CD8-positive, alpha-beta T cell (primary cell): ENCODE measurements at places on chromosomes 2 and 18.

DNA sequence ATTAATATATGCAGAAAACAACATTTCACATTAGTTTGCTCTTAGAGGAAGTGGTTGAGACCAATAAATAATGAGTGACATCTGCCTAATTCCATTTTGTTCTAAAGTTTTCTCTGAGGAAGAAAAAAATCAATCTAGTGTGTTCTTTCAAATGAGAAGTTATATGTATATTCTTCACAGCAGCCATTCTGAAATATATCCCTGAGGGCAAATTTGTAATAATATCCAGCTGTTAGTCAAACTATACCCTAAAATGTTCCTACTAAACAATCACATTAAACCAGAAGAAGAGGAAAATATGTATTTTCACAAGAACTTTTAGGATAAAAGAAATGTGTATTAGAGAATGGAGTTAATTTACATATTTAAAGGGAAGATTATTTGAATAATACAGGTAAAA is 375.1 kb upstream of the CDH19 start:
- DNase-seq: no peak

DNA sequence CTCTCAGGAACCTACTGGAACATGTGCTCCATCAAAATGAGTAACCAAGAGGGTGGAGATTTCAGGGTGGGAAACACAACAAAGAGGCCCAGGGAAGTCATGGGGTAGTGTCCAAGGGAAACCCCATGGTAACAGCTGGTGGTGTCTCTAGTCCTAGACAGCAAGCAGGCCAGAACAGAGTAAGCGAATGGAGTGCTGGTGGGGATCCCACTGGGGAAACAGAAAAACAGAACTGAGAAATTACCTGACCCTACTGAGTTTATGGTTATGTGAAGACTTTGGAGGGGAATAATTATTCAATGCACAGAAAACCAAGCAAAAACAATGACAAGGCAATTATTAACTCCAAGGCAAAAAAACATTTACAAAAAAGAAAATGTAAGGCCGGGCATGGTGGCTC is 16.9 kb downstream of the ERCC3 start:
- DNase-seq: no peak

- DNase-seq: no peak
Observed at GRCh38 chr2:10057231-10058107, 14.1 kb downstream of the KLF11 start.

DNA sequence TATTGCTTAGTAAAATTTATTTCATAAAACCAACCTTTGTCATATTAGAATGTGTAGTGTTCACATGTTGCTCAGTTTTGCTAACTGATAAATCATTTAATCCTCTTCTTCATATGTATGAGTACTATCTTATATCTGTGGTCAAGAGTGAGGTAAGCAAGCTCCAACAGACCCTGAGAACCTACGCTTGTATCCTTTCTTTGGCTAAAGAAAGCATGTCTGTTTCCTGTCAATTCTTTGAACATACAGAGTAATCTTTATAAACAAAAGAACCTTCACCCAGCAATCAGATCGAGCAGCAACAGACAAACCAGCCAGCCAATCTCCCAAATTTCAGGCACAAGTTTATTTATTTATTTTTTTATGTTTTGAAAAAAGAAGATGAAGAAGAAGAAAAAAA is 6.4 kb downstream of the ADCYAP1 start:
- DNase-seq: no peak

- no peak for DNase-seq
Observed at GRCh38 chr2:104434318-104434792, 419.6 kb upstream of the POU3F3 start.

DNA sequence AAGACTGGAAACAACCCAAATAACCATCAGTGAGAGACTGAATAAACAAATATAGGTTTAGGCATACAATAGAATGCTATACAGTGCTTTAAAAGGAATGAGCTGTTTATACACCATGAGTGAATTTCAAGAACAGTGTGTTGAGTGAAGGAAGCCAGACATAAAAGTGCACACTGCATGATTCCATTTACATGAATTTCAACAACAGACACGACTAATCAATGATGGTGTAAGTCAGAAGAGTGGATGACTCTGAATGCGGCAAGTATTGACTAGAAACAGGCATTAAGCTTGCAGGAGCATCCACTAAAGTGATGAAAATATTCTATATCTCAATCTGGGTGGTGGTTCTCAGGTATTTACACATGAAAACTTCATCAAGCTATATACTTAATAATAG is 142.7 kb upstream of the SLC39A10 start:
- no peak for DNase-seq

GRCh38 chr2:58571181-58571852 is 330.2 kb upstream of the FANCL start:
- DNase-seq: no peak

DNA sequence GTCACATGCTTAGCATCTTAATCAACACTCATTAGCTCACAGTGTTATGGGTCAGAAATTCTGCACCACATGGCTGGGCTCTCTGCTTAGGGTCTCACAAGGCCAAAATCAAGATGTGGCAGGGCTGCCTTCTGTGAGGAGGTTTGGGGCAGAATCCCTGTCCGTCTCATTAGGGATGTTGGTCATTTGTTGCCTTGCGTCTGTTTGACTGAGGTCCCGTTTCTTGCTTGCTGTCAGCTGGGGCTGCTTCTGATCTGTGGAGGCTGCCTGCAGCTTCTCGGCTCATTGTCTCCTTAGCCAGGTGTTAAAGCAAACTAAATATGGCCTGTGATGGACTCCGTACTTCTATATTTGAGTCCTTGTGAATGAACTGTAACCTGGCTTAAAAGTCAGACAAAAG is 146.5 kb downstream of the NDUFA10 start:
- no peak for DNase-seq
